Stimulated activated CD4-positive, alpha-beta T cell treated with anti-CD3 and anti-CD28 coated beads, Interleukin-15, amount 100 ng/mL, for 1 hour (primary cell): ENCODE measurements at places on chromosomes 11 and 22.
A peak's percentile ranks its signal among the peaks of the same experiment; 100 is the strongest.

GRCh38 chr11:64044730-64045393 lies 9.1 kb downstream of the FLRT1 start:
- DNase-seq: no peak

GRCh38 chr22:27842669-27843431 lies 41.3 kb upstream of the MN1 start:
- DNase-seq: no peak

- no peak for DNase-seq
These were observed 69.2 kb downstream of the SCUBE1 start for GRCh38 chr22:43273902-43274484.

DNA sequence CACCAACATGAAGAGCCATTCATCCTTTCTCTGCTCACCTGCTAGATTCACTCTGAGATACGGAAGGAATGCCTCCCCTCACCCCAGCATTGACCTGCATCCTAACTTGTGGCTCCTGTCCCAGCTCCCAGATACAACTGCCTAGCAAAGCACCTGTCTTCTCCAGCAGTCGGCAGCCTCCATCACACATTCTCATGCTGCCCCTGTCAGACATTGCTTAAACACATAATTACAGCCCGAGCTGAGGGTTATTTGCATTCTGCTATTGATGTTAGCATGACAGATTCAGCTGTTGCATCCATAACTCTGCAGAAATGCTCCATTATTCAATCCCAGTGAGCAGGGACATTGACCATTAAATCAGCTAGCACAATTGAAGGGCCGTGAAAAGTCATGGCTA lies 184.4 kb upstream of the NARS2 start:
- DNase-seq: no peak

- DNase-seq: no peak
These were observed 647.2 kb upstream of the ANO5 start for GRCh38 chr11:21545699-21546098.

DNA sequence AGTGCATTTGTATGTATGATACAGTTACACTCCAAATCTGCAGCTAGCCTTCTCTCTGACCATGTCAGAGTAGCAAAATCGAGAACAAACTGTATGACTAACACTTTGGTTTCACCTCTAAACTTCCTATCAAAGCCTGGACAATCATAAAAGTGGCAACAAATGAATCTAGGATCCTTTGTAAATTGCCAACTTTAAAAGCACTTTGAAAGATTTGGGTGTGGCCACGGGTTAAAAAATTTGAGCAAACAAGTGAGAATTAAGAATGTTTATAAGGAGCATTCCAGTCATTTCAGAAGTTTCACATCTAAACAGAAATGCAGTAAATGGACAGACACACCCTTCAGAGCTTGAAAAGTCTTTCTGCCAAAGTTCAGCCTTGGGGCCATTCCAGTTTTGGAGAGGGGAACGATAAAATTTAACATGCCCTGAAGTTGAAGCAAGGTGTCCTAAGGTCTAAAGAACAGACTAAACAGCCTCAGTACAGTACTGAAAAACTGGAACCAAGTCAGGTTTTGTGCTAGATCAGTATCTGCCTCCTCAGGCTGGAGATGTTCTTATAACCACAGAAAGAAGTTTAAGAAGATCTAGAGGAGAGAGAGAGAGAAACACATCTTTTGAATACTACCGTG lies 181.9 kb upstream of the BDNF start:
- DNase-seq: no peak

- DNase-seq: no peak
These were observed 136.9 kb downstream of the METTL15 start for GRCh38 chr11:28245131-28245530.

DNA sequence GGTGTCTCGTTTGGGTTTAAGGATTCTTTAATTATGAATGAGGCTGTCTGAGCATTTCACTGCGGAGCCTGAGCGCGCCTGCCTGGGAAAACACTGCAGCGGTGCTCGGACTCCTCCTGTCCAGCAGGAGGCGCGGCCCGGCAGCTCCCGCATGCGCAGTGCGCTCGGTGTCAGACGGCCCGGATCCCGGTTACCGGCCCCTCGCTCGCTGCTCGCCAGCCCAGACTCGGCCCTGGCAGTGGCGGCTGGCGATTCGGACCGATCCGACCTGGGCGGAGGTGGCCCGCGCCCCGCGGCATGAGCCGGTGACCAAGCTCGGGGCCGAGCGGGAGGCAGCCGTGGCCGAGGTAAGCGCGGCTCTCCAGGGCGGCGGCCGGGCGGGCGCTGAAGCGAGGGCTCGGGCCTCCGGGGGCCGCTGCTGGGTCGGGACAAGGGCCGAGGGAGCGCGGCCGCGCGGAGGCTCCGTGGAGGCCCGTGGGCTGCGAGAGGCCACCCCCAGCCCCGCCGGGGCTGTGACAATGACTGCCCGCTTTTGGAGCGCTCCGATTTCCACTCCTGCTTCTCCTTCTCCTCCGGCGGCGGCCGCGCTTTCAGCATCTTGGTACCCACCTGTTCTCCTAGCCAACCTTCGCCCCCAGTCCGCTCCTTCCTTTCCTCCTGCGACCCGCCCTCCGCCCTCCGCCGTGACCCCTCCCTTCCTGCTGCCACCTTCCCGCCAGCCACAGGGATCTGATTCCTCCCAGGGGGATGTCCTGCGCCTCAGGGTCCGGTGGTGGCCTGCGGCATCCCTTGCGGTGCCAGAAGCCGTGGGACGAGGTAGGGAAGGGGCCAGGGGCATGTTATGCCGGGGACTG lies at the start of gene EXT2:
EXT2 (plus strand) TSS at position 173 of the 854 bp plus-strand sequence. CDS start 12,035 bp downstream, outside the sequence.
- peak; percentile 79 for DNase-seq

GRCh38 chr11:63032457-63032856 lies 16.8 kb upstream of the SLC22A8 start:
- no peak for DNase-seq

- no peak for DNase-seq
These were observed 4.4 kb downstream of the NCAM1 start for GRCh38 chr11:112965656-112966055.

GRCh38 chr11:57679396-57679795 lies 11.5 kb downstream of the ZDHHC5 start:
- DNase-seq: no peak

- no peak for DNase-seq
These were observed 319.8 kb downstream of the DLG2 start for GRCh38 chr11:85307366-85307765.

DNA sequence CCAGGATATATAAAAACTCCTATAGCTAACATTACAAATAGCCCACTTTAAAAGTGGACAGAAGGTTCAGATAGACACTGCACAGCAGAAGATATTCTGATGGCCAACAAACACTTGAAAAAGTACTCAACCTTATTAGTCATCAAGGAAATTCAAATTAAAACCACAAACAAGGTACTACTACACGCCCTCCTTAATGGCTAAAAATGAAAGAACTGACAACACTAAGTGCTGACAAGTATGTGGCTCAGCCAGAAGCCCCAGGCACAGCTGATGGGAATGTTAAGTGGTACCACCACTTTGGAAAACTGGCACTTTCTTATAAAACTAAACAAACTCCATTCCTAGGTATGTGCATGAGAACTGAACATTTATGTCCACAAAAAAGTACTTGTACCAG lies 320.1 kb downstream of the TBC1D22A start:
- DNase-seq: no peak

GRCh38 chr22:40703174-40703573 lies 23.9 kb downstream of the MCHR1 start:
- no peak for DNase-seq

DNA sequence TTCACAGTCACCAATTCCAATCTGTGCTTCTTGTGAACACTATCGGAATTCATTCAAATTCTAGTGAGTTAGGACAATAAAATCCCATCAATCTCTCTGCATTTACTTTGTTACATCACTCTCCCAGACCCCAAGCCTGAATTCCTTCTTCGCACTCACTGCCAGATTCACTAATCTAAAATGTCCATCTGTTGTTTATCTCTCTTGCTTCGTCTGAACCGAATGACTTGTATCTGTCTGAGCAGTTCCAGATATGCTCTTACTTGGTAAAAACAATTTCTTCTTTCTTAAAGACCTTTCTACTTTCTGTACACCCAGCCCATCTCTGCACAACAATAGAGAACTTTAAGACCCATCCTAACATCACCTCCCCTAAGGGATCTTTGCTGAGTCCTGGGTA lies 7.0 kb downstream of the MMP10 start:
- DNase-seq: no peak

GRCh38 chr11:69654660-69655478 lies 13.9 kb downstream of the CCND1 start:
- no peak for DNase-seq
